ENCODE measurements at places on chromosomes 7 and 10. TPM values are rescaled to one million over a fixed set of nuclear protein-coding genes. Genes with fewer than 3 reads are reported as not detected.

DNA sequence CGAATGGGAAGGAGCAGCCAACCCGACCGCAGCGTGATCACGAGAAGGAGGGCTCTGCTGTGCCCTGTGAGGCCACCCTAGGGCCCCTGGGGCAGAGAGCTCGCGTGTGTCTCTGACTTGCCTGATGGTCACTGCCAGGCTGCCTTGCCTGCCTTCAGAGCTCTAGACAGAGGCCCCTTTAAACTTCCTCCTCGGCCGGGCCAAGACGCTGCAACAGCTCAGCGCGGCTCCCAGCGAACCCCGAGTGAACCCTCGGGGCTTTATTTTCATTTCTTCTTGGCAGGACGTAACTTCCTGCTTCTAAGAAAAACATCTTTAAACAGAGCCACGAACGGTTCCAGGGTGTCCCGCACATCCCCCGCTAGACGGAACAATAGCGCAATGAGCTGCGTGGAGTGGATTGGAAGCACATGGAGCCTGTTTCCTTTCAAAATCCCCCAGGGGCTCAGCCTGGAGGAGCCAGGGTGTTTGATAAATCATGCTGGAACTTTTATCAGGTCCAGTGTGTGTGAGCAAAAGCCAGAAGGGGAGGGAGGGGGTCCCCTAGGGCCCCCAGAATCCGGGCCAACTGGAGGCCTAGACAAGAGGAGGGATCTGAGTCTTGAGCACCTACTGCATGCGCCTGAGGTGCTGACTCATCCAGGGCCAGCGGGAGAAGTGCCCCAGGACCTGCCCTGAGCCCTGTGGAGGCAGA lies 134.1 kb upstream of the GDF10 start:
- DNase-seq = peak; percentile 80

- DNase-seq = no peak
Measured at GRCh38 chr7:49483142-49483541, 290.3 kb upstream of the VWC2 start.

GRCh38 chr7:75743455-75743859 lies 4.7 kb upstream of the HIP1 start:
- DNase-seq = no peak

GRCh38 chr7:29556405-29557195 lies 7.0 kb upstream of the PRR15 start:
- DNase-seq = no peak

- DNase-seq = peak; percentile 17
Measured at GRCh38 chr10:18429335-18429734, 222.1 kb downstream of the NSUN6 start.

GRCh38 chr10:130037169-130037661 lies 73.1 kb upstream of the EBF3 start:
- DNase-seq = no peak

DNA sequence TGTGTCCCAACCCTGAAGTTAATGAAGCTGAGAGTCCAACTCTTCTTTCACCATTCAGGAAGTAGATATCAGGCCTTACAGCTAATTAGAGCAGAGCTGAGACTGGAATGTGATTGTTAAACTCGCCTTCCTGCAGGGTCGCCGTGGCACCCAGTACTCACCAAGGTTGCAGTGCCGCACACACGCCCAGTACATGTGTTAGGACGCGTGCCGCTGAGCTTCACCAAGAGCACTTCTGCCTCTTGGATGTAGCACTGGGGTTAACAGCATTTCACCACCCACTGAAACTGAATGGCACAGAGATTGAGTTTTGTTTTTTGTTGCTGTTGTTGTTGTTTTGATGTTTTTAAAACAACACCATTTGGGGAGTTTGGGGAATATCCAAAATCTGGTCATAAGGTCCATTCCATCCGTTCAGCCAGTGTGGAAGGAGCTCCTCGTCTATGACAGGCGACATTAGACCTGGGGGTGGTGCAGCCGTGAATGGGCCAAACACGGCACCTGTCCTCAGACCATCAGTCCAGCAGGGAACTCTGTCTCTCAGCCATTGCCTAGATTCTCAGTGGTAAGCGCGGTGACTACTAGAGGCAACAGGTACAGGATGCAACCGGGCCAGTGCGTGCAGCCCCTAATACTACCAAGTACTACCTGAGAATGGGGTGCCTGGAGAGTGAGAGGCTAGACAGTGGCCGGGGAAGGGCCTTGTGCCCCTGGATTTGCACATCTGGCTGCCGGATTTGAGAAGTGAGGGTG lies 21.9 kb downstream of the WIPI2 start:
- DNase-seq = no peak

DNA sequence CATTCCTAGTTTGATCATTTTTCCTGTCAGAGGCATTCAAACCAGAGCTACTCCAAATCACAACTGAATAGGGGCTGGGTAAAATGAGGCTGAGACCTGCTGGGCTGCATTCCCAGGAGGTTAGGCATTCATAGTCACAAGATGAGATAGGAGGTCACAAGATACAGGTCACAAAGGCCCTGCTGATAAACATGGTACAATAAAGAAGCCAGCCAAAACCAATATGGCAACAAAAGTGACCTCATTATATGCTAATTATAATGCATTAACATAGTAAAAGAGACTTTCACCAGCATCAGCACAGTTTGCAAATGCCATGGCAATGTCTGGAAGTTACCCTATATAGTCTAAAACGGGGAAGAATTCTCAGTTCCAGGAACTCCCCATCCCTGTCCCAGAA lies 37.3 kb downstream of the TWIST1 start:
- no peak for DNase-seq

GRCh38 chr10:59276919-59277318 lies 85.4 kb downstream of the FAM13C start:
- no peak for DNase-seq

- no peak for DNase-seq
Measured at GRCh38 chr10:30745953-30746352, 116.4 kb upstream of the LYZL2 start.

- peak; percentile 49 for DNase-seq
Measured at GRCh38 chr7:452226-452751, 67.4 kb downstream of the PDGFA start.

DNA sequence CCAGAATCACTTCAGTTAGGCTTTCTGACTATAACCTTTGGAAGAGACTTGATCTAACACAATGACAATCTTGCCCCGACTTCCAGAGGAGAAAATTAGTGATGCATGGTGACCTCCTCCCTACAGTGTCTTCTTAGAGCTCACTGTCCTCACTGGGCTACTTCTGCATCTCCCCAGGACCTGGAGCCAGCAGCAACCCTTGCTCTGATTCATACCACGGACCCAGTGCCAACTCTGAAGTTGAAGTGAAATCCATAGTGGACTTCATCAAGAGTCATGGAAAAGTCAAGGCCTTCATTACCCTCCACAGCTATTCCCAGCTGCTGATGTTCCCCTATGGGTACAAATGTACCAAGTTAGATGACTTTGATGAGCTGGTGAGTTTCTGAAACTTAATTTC lies 12.6 kb downstream of the CPA2 start:
- DNase-seq = no peak

DNA sequence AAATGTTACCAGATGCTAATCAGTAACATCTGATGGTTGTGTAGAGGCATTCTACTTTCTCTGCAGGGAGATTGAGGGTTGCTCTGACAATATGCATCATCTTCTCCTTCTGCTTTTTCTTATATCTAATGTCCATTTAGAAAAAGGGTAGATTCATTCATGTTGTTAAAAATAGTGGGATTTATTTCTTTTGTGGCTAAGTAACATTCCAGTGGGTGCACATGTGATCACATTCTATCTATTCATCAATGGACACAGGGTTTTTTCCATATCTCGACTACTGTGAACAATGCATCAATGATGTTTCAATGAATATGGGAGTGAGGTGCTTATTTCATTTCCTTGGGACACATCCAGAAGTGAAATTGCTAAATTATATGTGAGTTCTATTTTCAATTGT lies 103.9 kb downstream of the CRPPA start:
- DNase-seq = no peak

GRCh38 chr10:93060887-93061593 lies 442 bp downstream of the CYP26C1 start:
- DNase-seq = no peak

- DNase-seq = no peak
Measured at GRCh38 chr10:132642732-132643008, 105.1 kb downstream of the INPP5A start.

GRCh38 chr7:30279653-30279904 lies 4.8 kb upstream of the ZNRF2 start:
- DNase-seq = no peak

DNA sequence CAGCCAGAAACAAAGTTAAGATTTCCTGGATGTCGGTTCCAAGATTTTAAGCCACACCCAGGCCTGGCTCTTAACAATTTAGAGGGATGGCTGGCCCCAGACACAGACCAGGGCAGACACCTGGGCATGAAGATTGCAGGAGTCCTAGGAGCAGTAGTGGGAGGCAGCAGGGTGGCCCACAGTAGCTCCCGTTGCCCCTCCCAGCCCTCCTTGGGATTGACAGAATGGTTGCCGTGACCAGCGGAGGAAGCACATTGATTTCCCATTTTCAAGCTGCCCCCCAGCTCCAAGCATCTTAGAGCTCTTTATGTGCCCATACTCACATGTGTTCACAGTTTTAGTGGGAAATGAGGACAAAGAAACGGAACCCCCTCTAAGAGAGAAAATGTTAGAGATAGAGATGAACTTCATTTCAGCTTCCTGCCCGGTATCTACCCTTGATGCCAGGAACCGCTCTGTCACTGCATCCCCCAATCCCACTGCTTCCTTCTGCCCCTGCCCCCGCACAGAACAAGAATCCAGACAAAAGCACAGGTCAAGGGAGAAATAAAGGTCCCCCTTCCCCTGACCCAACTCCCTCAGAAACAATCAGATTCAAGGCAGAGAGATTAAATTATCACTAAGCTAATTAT lies 101.1 kb downstream of the PLXNA4 start:
- no peak for DNase-seq

GRCh38 chr7:41930538-41931262 lies 227.8 kb upstream of the INHBA start:
- peak; percentile 61 for DNase-seq

GRCh38 chr7:21044913-21045568 lies 258.4 kb upstream of the SP8 start:
- DNase-seq = no peak

DNA sequence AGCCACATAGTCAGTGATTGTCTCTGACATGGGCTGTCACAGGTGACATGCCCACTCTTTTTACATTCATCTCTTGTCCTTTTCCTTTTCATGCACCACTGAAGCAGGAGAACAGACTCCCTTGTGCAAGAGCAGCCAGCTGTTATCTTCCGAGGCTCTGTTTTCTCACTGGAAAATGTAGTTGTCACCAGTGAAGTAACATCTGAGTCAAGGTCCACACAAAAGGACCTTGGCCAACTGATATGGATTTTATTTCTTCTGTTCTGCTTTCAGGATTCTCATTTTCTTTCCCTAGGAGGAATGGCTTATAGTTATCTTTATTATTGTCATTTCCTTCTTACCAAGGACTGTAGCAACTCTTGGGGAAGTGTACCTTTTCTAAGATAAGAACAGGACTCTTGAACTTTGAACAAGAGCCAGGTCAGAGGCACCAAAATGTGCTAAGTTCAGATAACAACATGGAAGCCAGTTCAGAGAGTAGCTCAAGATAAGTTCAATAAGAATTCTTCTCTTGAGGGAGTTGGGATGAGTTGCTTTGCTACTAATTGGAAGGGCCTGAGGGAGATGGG lies 22.7 kb downstream of the AVPI1 start:
- DNase-seq = no peak

DNA sequence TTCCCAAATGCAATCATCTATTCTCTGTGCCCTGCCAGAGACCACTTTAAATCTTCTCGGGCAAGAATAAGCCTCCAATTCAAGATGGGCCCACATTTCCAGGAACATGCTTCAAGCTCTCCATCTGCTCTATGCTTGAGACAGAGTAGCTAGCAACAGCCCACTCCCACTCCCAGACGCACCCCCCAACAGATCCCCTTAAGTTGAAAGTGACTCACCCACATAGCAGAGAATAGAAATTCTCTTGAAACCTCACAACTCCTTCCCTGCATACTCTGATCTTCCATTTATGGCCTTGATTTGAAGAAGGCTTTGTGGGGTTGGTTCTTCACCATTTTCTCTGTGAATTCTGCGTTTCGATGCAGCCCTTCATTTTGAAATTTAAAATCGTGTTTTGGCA lies 604.0 kb downstream of the INHBA start:
- no peak for DNase-seq

DNA sequence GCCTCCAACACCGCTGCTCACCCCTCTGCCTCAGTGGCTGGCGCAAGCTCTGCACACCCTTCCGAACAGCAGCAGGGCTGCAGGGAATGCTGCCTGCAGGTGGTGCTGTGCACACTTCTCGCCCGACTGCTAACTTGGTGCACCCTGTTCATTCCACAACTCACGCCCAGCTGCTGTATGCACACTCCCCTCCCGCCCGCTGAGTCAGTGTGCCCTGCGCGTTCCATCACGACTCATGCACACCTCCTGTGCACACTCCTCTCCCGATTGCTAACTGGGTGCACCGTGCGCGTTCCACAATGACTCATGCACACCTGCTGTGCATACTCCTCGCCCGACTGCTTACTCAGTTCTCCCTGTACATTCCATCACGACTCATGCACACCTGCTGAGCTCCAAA lies 21.5 kb downstream of the ADARB2 start:
- no peak for DNase-seq

GRCh38 chr10:117569610-117570390 lies 27.3 kb downstream of the EMX2 start:
- DNase-seq = no peak

GRCh38 chr7:93092757-93093370 lies 24.9 kb downstream of the SAMD9 start:
- DNase-seq = peak; percentile 71

GRCh38 chr10:86362586-86363183 lies 3.9 kb downstream of the GRID1 start:
- no peak for DNase-seq

GRCh38 chr10:104913390-104913789 lies 272.3 kb downstream of the SORCS3 start:
- no peak for DNase-seq

- peak; percentile 47 for DNase-seq
Measured at GRCh38 chr7:102404005-102404861, 8.1 kb downstream of the PRKRIP1 start.

Gene ASIC3
- total RNA-seq = not detected

Gene ACTL6B
- total RNA-seq = not detected

Gene SLC26A3
- not detected for total RNA-seq

Gene ZPBP
- not detected for total RNA-seq

Gene AEBP1
- 1.1 TPM for total RNA-seq

Gene RADIL
- total RNA-seq = not detected

Gene TEX47
- total RNA-seq = not detected

Gene CRYGN
- total RNA-seq = not detected

Gene COL26A1
- not detected for total RNA-seq

Gene LIPJ
- not detected for total RNA-seq

Gene PTPRN2
- total RNA-seq = under 0.01 TPM

Gene AZGP1
- not detected for total RNA-seq

Gene UCN3
- total RNA-seq = not detected

Gene EBLN1
- not detected for total RNA-seq

Gene BTBD16
- not detected for total RNA-seq

Gene FOXI2
- total RNA-seq = not detected
